Progenitor cell of endocrine pancreas (in vitro differentiated cells): ENCODE measurements at places on chromosomes 6 and 20. TPM values are rescaled to one million over a fixed set of nuclear protein-coding genes. Genes with fewer than 3 reads are reported as not detected.

GRCh38 chr6:90650041-90650940 lies 63.4 kb upstream of the MAP3K7 start:
- DNase-seq, result no peak

DNA sequence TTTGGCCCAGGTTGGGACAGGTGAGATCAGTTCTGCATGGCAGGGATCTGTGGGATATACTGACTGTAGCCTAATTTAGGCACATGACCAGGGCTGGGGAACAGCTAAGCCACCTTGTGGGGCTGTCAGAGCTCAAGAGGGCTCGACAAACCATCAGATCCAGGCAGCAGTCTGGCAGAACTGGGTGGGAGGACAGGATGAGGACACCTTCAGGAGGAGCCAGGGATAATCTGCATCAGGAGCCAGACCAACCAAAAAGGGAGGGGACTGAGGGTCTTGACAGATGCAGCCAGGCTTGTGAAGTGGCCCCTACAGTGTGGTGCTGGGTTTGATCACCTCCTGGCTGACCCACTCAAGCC lies 123.4 kb downstream of the MAFB start:
- no peak for DNase-seq

GRCh38 chr20:9574776-9575175 lies 60.4 kb downstream of the LAMP5 start:
- no peak for DNase-seq

GRCh38 chr20:38250609-38251008 lies 9.9 kb downstream of the KIAA1755 start:
- DNase-seq, result no peak

GRCh38 chr6:133016631-133017030 lies 202.3 kb downstream of the RPS12 start:
- no peak for DNase-seq

The CENPW gene
- 22.5 and 26.9 TPM in 2 replicates for total RNA-seq
